ENCODE measurements at places on chromosomes 3 and 15.

DNA sequence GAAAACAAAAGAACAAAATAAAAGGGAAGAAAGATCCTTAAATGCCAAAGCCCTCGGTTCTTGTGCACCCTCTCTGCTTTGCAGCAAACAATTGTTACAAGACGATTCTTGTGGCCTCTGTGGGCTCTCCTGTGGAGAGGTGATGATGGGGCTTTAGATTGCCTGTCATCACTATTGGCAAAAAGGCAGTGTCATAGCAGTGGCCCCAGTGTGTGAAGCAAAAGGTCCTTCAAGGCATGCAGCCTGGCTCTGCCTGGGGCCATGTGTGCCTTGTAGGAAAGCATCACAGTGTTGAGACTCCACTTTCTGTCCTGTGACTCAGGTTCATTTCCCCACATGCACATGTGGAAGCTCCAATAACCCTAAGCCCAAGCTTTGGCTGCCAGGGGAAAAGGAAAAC, 43.7 kb downstream of the POC1A start:
- no peak for DNase-seq

DNA sequence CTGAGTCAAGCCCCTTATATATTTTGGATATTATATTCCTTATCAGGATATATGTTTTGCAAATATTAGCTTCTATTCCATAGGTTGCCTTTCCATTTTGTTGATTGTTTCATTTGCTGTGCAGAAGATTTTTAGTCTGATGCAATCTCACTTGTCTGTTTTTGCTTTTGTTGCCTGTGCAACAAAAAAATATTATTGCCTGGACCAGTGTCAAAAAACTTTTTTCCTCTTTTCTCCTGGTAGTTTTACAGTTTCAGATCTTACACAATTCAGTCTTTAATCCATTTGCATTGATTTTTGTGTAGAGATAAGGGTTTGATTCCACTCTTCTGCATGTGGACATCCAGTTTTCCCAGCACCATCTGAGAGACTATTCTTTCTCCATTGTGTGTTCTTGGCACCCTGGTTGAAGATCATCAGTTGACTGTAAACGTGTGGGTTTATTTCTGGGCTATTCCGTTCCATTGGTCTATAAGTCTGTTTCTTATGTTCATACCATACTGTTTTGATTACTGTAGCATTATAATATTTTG, 228.9 kb upstream of the NR2E3 start:
- no peak for DNase-seq

GRCh38 chr3:176969066-176969465, 228.2 kb downstream of the TBL1XR1 start:
- no peak for DNase-seq

- no peak for DNase-seq
These were observed 202.8 kb upstream of the BCL6 start for GRCh38 chr3:187947927-187948682.

- no peak for DNase-seq
These were observed 174.4 kb upstream of the LPP start for GRCh38 chr3:187979564-187979963.

DNA sequence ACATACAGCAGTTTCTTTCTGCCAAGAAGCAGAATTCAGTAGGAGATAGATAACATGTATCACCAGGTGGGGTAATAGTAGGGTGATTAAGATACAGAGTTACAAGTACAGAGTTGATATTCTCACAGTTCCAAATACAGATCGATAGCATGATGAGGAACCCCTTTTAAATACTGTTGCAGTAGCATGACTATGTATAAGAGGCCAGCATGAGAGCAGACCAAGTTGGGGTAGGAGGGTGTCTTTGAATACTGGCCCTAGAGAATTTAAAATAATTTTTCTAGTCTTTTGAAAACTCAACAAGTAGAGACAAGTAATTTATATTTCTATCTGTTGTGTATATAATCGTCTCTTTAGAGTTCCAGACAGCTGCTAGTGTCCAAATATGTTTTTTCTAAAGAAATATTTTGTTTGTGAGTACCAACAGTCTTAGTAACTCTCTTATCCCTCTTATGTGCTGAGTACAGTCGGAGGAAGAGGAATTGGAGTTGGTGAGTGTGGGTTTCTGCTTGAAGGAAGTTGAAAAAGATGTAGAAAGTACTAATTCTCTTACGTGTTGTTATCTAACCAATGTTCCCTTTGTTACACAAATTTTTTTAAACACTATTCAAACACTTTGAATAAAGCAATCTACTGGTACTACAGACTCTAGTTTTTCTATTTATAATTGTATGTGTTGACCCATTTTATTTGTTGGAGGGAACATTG, 30.2 kb downstream of the LYSMD4 start:
- DNase-seq, result no peak

GRCh38 chr3:105367063-105367405, 325 bp downstream of the ALCAM start:
- no peak for DNase-seq

GRCh38 chr15:91559066-91559465, 294.4 kb upstream of the SLCO3A1 start:
- DNase-seq, result no peak

DNA sequence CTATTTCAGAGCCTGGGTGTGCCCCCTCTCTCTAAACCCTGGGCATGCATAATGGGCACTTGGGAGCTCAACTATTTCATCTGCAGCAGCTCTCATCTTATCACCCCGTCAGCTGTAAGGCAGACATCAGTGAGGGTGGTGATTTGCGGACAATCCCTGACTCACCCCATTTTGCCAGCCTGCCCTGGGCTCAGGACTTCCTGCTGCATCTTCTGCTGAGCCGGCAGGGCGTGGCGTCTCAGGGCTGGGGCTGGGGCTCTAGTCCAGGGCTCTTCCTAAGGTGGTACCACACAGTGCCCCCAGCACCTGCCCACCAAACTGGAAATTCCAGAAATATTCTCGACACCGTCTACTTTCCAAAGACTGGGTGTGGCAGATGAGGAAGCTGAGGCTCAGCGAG, 925 bp upstream of the PSTPIP1 start:
- DNase-seq, result no peak

- peak; percentile 95 for DNase-seq
These were observed 103.1 kb upstream of the CCNL1 start for GRCh38 chr3:157263027-157263426.

DNA sequence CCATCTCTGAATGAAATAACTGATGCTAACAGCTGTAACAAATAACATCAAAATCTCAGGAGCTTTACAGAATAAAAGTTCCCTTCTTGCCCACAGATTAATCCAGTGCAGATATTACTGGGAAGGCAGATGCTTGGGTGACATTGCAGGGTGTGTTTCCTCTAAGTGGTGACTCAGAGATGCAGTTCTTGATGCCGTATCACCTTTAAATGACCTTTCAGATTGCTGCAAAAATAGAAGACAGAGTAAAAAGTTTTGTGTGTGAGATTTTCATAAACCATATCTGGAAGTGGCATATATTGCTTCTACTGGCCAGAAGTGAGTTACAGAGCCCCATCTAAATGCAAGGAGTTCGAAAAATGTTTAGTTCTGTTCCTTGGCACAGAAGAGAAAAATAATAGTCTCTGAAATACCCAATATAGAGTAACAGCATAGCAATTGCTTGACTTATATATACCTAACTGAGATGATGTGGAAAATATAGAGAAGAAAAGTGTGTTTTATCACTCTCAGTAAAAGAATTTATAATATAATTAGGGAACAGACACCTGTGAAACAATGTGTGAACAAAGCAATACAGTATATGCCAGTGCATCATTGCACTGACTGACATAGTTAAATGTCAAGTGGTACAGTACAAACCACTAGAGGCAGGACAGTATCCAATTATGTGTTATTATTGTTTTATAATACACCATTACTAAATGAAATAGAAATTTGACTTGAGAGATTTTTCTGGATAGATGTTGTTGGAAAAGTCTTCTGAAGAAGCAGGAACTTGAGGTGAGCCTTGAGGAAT, 430.7 kb upstream of the CBLB start:
- DNase-seq, result peak; percentile 39

DNA sequence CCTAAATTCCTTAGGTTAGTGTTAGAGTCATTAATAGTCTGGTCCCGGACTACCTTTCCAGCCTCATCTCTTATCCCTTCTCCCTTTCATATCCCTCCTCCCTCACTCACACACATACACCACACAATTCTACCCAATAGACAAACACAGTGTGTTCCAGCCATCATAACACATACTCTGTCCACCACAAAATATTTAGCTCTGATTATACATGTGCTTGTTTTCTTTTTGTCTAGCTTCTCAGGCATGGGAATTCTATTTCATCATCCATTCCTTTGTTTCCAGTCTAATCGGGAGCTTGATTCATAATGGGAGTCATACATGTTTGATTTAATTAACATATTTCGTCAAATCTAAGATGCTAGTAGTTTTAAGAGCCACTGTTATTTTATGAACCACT, 161.8 kb upstream of the BFSP2 start:
- no peak for DNase-seq

DNA sequence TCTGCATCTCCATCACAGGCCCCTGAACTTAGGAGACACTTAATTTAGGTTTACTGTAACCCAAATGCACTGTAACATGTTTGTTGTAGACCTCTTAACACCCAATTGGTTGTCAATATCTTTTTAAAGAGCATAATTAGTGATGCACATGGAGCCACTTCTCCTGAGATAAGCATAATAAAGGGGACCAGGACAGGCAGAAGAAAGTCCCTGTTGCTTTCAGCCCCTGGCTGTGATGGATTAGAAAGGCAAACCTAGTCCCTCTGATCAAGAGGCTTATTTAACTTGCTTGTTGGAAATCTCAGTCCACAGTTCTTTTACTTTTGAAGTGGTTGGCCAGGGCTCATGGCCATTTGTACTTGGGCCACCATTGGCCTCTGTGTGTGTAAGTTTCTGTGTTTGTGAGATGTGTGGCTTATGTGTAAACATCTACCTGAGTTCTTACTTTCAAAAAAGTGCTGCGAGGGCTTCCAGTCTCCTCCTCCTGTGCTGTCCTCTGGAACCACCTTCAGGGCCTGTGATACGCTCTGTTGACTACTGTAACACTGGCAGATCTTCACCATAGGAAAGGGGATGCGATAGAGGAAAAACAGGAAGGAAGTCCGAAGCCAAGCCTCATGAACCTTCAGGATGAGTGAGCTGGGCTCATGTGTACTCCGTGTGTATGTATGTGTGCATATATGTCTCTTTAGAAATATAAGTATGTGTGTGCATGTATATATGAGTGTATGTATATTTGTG, 136.2 kb downstream of the EPHB1 start:
- no peak for DNase-seq

DNA sequence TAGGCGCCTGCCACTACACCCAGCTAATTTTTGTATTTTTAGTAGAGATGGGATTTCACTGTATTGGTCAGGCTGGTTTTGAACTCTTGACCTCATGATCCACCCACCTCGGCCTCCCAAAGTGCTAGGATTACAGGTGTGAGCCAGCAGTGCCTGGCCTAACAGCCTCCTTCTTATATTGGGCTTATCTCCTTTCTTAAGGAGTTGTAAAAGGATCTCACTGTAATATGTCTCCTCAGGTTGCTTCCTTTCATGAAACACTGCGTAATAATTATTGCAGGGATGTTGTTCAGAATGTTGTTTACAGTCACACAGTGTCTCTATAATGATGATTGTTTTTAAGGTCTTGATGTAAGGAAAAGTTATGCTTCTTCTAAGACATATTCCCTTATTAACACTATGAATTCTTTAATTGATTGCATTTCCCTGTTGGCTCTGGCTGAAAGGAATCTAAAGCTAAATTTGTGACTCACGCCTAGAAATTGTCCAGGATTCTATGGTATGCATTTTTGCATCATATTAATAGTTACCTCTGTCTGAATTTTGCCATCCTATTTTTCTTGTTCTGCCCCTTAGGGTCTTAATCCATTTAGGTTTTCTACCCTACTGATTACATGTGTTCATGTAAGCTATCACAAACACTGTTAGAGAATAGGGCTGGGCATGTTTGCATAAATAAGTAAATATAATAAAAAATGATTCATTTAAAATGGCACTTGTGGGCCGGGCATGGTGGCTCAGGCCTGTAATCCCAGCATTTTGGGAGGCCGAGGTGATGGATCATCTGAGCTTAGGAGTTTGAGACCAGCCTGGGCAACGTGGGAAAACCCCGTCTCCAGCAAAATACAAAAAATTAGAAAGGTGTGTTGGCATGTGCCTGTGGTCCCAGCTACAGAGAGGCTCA, 24.5 kb upstream of the RNF111 start:
- no peak for DNase-seq

- no peak for DNase-seq
These were observed 11.6 kb downstream of the FAM162A start for GRCh38 chr3:122395582-122395981.

DNA sequence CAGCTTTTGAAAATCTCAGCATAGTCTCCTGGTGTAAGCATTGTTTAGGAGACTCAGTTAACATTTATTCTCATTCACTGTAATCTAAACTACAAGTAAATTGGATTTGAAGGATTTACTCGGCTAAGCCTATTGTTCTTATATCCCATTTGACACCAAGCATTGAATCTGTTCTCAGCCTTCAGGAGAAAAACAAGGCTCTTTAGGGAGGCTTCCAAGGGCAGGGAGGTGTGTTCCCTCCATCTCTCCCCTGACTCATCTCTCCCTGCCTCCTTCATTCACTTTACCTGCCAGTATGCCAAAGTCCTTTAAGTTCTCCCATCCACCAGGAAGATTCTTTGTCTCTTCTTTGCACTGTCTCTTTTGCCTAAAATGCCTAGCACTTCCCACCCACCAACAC, 347.8 kb downstream of the MFSD1 start:
- peak; percentile 22 for DNase-seq

- no peak for DNase-seq
These were observed 98.4 kb downstream of the TMEM266 start for GRCh38 chr15:76158226-76158625.

- DNase-seq, result no peak
These were observed 9.6 kb downstream of the OSBPL11 start for GRCh38 chr3:125585595-125586223.

DNA sequence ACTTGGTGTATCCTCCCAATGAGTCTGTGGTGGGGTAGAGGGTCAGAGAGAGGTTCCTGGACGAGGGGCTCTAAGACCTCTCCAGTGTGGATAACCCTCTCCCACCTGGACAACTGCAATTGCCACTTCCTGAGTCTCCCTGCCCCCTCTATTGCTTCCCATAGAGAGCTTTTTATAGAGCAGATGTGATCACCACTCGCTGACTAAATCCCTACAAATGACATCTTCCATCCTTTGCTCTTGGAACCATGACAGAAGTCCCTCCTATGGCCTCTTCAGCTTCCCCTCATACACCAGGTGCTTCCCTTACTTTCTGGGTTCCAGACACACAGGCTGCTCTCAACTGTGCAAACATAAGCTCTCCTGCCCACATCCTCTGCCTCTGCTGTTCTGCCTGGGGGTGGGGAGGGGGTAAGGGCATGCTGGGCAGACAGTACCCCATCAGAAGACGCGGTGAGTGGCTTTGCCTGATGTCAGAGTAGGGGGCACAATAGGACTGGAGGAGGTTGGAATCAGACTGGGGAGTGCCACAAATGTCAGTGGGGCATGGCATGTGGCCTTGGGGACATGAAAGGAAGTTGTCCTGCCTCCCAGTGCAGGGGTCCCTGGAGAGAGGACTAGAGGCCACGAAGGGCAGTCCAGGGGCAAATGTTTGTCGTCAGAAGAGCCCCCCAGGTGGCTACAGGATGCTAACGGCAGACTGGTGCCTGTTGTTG, 15.2 kb downstream of the ITIH3 start:
- no peak for DNase-seq
